Activated CD4-positive, alpha-beta T cell treated with anti-CD3 and anti-CD28 coated beads for 1 hour (primary cell): ENCODE measurements at places on chromosomes 2 and 18.

- DNase-seq, result no peak
Observed at GRCh38 chr18:7727361-7728076, 160.4 kb downstream of the PTPRM start.

DNA sequence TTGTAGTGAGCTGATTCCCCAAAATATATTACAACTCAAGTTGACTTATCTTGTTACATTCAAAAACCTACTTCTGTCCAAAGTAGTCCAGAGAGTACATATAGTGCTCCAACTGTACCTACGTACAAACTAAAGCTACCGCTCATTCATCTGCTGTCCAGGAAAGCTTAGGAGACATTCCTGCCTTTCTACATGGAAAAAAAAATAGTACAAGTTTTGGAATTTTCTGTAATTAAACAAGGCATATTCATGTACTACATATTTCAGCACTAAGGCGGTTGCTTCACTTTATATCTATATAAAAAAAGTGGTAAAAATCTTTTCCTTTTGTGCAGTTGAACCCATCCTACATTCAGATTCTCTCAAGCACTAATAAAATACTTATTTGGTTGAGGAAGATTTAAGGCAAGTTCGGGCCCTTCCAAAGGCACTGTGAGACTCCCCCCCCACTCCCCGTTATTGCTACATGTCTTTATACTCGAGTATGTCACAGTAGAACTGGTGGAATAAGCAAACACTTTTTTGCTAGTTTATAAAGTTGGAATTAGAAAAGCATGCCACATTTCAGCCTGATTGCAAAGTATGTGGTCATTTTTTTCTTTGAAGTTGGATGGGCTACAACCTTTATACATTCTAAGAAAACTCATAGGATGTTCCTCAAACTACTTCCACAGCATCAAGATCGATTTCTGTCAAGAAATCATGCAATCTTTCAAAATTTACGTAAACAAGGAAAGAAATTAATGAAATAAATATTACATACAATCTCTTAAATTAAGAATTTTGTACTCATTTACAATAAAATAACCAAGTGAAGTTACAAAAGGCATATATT is 3.7 kb downstream of the ZFP36L2 start:
- DNase-seq, result no peak

- no peak for DNase-seq
Observed at GRCh38 chr2:150178591-150178990, 308.9 kb downstream of the RND3 start.

GRCh38 chr2:190119923-190120590 is 57.5 kb upstream of the MSTN start:
- DNase-seq, result no peak

DNA sequence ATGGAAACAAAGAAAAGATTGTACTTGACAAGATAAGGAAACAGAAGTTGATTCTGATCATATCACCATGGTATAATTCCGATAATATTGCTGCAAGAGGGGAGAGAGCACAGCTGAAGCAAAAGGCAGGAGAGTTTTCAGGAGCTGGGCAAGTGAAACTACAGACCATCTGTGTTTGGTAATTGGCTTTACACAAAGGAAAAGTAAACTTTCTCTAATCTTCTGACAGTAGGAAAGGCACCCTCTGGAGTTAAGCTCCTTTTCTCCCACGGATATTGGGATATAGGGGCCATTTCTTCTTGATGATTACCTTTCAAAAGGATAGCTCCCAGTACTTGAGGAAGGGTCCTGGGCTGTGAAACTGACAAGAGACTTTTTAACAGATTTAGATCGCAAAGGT is 29.9 kb upstream of the REG3A start:
- no peak for DNase-seq

DNA sequence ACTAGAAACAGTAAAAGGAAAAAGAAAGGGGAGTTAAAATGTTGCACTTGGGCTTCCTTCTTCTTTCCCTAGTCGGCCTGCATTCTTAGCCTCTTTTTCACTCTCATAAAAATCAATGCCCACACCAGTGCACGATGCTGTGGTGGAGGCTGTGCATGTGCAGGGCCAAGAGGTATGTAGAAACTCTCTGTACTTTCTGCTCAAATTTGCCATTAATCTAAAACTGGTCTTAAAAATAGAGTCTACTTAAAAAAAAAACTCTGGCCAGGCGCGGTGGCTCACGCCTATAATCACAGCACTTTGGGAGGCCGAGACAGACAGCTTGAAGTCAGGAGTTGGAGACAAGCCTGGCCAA is 11.1 kb downstream of the TRAPPC8 start:
- DNase-seq, result no peak

- DNase-seq, result no peak
Observed at GRCh38 chr2:119250718-119251290, 27.2 kb downstream of the STEAP3 start.

GRCh38 chr2:211237586-211238275 is 681.3 kb downstream of the CPS1 start:
- DNase-seq, result no peak

DNA sequence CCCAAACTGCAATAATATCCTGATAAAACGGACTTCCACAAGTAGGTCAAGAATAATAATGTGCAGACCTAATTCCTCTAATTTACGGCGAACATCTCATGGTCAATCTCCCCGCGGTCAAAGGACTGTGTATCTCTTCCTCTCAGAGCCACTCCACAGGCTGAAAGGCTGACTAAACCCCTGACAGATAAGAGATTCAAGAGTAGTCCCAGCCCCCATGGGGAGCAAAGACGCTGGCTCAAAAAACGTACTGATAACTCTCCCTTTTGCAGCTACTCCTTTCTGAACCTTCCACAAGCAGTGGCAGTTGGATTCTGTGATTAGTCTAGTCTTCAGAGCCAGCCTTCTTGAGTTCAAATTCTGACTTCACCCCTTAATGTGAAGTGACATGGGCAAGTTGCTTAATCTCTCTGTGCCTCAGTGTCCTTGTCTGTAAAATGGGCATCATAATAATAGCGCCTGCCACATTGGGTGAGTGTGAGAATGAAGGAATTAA is 19.7 kb upstream of the IL18R1 start:
- no peak for DNase-seq

GRCh38 chr2:50466685-50467084 is 565.2 kb downstream of the NRXN1 start:
- DNase-seq, result no peak

DNA sequence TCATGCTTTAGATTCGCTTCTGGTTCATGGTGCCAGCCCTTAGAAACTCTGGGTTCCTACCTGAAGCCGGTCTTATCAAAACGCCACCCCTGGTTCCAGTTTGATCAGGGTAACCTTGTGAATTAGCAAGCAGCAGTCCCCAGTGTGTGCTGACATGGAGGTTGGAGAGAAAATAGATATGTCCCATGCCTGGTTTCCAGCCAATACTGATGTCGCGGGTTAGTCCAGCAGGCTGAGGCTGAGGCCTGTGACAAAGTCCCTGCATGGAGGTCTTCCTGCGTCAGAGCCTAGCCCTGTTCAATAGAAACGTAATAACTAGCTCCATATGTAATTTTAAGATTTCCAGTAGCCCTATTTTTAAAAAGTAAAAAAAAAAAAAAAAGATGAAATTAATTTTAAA is 28.2 kb downstream of the LPIN1 start:
- DNase-seq, result no peak

DNA sequence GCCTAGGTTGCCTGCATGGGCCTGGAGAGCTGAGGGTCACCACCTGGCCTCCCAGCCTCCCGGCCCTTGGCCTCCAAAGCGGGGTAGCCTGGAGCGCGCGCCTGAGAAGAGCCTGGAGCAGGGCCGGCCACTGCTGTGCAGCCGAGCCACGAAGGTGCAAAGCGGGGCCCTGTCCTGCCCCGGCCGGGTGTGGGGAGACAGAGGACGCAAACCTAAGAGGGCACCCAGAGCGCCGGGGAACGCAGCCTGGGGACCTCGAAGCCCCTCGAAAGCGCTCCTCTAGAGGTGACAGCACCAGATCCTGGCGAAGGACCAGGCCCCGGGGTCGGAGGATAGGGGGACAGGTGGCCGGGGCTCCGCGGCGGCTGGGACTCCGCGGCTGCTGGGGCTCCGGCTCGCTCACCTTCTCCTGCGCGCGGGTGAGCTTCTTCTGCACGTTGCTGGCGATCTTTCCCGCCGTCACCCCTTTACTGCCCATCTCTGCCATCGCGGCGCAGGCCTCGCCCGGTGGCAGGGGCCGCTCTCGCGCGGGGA is 430 bp downstream of the BIN1 start:
- DNase-seq, result no peak

DNA sequence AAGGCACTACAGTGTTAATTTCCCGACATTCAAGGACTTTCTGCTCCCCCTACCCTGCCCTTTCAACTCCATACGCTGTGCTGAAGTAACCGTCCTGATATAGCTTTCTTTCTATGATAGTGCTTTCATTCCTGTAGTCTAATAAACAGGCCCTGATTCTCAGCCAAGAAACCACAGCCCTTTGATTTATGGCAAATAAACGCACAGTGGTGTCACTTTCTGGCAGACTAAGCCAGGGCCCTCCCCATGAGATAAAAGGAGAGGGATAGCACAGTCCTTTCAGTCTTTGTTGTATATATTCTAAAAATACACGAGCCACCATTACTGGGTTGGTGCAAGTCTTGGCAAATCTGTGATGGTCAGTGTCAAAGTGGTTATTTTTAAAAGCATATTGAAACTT is 291.2 kb downstream of the ALPK2 start:
- no peak for DNase-seq

- no peak for DNase-seq
Observed at GRCh38 chr2:145399131-145399530, 879.2 kb upstream of the ZEB2 start.

DNA sequence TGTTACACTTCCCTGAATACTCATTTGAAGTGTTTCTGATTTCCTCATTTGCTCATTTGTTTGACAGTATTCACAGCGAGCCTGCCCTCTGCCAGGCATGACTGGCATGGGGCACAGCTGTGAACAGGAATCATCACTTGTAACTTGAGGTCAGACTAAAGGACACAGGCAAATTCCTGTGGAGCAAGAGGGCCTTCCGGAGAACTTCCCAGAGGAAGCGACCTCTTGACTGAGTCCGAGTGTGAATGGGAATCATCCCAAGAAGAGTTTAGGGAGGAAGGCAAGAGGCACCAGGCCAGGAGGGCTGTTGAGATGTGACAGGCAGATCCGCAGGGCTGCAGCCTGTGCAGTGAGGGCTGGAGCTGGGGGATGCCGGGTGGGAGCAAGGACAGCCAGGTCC is 45.4 kb downstream of the LIMS1 start:
- no peak for DNase-seq

GRCh38 chr2:12109363-12110017 is 363.1 kb downstream of the LPIN1 start:
- DNase-seq, result no peak

- DNase-seq, result no peak
Observed at GRCh38 chr2:35873921-35874320, 481.7 kb upstream of the CRIM1 start.

GRCh38 chr18:10049747-10050146 is 135.9 kb downstream of the VAPA start:
- DNase-seq, result no peak

DNA sequence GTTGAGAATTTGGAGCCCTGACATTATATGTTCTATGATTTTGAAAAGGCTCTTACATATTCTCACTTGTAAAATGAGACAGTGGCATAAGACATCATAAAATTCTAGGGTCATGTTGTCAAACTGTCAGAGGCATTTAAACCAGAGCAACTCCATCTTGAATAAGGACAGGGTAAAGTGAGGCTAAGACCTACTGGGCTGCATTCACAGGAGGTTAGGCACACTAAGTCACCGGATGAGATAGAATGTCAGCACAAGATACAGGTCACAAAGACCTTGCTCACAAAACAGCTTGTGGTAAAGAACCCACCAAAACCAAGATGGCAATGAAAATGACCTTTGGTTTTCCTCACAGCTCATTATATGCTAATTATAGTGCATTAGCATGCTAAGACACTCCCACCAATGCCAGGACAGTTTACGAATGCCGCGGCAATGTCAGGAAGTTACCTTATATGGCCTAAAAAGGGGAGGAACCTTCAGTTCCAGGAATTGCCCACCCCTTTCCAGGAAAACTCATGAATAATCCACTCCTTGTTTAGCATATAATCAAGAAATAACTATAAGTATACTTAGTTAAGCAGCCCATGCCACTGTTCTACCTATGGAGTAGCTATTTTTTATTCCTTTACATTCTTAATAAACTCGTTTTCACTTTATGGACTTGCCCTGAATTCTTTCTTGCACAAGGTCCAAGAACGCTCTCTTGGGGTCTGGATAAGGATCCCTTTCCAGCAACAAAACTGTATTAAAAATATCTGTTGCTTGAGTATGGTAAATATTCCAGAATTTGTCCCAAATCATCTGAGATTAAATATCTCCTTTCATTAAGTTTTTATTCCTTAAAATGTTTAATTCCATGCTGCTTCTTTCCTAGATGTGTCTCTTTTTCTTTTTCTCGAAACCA is 406.4 kb downstream of the METTL4 start:
- DNase-seq, result no peak
